EH (cell line): ENCODE measurements at places on chromosomes 6 and 20.

DNA sequence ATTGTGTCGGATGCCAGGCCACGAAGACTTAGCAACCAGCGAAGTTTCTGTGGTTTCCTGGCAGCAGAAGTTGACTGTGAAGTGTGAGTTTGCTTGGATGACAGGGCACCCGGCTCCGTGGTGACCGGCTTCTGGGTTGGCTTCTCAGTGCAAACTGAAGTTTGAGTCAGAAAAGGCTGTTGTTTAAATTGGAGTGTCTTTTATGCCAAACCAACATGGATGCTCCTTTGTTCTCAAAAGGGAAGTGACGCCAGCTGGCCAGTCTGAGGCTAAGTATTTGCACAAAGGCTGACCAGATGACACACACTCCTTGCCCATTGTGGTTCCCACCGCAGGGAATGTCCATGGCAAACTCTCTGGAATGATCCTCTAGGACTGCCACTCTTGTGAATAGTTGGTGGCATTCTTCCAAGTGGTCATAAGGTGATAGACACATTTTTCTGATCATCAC, 164.8 kb upstream of the QKI start:
- no peak for DNase-seq

DNA sequence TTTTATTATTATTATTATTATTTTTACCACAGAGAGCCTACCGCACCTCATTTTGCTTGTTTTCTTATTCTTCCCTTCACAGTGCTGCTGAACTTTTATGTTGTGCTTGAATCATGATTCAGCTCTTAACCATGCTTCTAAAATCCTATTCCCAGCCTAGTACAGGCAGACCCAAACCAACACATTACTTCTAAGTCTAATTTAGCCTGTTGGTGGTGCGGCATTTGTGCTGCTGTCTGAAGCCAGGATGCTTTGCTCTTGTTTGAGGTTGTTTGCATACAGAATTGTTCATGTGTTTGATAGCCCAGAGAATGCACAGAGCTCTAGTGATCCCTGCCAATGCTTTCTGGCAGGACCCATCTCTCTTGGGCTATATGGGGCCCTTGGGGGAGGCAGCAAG, 213.5 kb upstream of the KCNG1 start:
- peak; percentile 27 for DNase-seq

GRCh38 chr6:69349771-69350170, 447.0 kb downstream of the LMBRD1 start:
- no peak for DNase-seq

- peak; percentile 94 for DNase-seq
Observed at GRCh38 chr6:167855825-167856425, 29.2 kb downstream of the AFDN start.

GRCh38 chr6:108549741-108550140, 11.0 kb upstream of the FOXO3 start:
- no peak for DNase-seq

- DNase-seq: no peak
Observed at GRCh38 chr20:34199183-34199582, 42.0 kb upstream of the ASIP start.

DNA sequence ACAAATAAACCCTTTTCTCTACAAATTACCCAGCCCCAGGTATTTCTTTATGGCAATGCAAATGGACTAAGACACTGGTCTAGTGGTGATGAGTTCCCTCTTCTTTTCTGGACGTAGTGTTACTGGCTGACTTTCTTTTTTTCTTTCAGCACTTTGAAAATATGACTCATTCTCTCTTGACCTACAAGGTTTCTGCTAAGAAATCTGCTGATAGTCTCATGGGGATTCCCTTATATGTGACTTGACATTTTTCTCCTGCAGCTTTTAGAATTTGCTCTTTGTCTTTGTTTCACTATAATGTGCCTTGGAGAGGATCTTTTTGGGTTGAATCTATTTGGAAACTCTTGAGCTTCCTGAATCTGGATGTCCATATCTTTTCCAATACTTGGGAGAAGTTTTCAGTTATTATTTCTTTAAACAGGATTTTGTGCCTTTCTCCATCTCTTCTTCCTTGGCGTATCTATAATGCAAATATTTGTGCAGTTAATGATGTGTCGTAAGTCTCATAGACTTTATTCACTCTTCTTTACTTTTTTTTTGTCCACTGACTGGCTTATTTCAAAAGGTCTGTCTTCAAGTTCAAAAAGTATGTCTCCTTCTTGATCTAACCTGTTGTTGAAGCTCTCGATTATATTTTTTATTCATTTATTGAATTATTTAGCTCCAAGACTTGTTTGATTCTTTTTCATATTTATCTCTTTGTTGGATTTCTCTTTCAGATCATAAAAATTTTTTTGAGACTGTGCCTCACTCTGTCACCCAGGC, 42.2 kb upstream of the TPD52L1 start:
- no peak for DNase-seq

- no peak for DNase-seq
Observed at GRCh38 chr6:149691201-149691600, 26.7 kb downstream of the LATS1 start.

DNA sequence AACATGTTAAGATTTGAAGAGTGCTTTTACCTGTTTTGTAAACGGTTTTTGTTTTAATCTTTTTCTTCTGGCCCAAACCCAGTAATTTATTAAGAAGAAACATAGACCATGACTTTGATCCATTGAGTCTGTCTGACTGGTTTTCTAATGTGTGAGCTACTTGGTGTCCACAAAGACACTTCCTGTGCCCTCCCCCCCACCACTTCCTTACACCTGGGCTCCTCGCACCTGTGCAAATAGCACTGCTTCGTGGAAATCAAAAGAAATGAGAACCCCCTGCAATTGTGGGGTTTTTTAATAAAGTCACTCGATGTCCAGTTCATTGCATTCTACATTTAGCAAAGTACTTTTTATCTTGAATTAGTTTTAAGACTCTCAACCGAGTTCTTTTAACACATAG, 65.5 kb downstream of the SMOC2 start:
- DNase-seq: no peak

DNA sequence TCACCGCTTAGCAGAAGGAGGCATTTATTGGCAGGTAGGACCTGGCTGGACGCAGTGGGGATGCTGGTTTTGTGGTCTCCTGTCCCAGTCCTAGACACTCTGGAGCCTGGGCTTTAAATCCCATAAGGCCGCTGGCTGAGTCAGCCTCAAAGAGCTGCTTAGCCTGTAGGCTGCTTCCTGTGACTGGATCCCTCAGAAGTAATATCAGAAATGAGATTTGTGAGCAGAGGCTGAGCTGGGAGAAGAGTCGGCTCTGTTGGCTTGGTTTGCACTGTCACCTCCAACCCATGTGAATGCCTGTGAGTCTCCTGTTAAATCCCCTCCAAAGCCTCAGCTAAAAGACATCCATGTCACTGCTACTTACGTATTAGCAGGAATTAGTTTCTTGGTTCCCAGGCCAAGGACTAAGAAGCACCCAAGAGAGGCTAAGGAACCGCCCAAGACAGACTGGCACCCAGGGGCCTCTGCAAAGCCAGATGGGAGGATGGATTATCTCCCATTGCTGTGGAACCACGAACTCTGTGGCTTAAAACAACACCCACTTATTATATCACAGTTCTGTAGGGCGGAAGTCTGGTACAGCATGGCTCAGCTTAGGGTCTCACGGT, 289.4 kb downstream of the CDC5L start:
- no peak for DNase-seq

DNA sequence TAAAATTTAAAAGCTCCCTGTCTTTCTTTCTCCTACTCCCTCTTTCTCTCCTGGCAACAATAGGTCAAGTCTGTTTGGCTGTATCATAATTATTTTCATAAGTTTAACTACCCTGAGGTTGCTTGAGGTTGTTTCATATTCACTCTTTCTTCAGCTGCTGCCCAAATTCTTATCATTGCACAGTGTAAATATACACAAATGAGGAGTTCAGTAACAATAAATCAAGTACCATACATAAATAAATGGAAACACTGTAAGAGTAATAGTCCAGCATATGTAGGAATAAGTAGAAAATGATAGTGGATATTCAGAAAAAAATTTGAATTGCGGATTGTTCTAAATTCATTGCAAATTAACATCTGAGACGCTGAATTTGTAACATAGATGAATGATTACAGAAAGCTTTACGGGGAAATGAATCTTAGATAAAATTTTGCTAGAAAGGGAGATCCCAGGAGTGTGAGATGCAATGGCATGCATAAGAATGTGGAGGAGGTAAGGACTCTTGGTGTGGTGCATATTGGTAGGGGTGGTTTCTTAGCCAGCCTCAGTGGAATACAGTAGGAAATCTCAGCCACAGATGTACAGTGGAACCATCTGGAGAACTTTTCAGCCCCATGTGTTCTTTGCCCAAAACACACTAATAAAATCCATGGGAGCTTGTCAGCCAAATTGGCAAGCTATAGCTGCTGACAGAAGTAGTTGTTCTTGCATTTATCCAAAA, 480.7 kb downstream of the HTR1B start:
- no peak for DNase-seq

GRCh38 chr6:163485388-163485851, 70.9 kb downstream of the QKI start:
- DNase-seq: peak; percentile 32

GRCh38 chr6:41077536-41077935, 4.8 kb downstream of the NFYA start:
- no peak for DNase-seq

GRCh38 chr20:37229357-37229756, 32.3 kb downstream of the GHRH start:
- no peak for DNase-seq

DNA sequence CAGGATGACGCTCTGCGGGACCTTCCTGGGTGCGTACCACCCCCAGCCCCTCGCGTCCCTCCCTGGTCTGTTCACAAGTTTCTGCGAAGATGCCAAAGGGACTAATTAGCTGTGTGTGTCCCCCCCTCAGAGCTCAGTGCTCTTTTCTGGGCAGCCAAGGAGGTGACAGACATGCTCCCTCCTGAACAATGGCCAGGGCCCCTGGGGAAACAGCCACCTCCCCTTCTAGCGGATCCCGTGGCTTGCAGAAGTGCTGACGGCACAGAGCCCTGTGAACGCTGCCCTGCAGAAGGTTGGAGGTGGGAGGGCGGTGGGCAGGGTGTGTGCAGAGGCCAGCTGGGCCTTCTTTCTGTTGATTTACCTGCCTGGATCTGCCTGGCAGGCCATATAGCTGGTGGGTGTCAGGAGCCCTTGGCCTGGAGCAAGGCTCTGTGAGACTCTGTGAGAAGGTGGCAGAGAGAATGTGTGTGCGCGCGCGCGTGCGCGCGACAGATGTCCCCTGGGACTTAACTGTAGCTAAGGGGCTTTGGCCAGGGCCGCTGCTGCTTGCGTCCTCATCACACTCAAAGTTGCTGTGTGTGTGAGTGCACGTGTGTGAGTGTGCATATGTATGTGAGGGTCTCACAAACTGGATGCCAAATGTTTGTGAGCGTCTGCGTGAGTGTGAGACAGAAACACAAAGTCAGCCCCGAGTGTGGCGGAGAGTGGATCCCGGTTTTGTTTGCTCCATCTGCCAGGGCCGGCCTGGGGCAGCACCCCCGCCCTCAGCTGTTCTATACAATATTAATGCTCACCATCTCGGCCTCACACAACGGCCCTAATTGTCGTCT, 3.5 kb upstream of the MYT1 start:
- no peak for DNase-seq

DNA sequence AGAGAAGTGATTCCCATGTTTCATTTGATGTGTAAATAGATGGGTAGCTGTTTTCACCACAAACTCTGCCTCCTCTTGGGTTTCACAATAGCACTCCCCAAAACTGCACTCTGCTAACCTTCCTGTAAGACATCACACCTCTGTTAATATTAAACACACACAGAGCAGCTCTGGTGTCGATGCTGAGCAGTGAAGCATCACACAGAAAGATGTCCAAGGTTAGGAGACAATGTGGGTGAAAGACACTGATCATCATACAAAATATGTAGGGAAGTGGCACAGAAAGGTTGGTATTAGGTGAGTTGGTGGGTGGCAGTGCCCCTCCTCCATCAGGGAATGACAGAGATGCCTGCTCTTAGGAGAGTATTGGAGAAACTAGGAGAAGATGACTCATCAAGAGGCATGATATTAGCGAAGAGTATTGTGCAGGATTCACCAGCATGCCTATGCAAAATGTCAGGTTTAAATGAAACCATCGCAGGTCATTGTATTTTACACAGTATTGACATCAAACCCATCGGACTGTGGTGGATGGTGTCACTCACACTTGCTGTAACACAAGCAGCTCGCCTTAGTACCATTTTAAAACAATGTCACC, 199.7 kb downstream of the TBXT start:
- no peak for DNase-seq

DNA sequence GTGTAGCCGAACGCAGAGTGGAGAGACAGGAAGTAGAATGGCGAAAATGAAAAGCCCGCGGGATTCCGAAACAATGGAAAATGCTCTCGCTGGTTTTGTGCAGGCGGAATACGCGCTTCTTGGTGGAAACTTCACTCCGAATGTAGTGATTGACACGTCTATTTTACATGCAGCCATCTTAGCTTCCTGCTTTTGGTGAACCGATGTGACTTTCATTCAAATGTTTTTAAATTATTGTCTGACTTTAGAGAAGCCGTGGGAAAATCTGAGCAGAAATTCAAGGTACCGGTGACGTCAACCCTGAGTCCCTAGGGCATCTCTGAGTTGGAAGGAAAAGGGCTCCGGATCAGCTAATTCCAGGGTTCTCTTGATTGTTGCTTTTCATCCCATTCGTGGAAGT, 11.4 kb downstream of the GPX5 start:
- no peak for DNase-seq

DNA sequence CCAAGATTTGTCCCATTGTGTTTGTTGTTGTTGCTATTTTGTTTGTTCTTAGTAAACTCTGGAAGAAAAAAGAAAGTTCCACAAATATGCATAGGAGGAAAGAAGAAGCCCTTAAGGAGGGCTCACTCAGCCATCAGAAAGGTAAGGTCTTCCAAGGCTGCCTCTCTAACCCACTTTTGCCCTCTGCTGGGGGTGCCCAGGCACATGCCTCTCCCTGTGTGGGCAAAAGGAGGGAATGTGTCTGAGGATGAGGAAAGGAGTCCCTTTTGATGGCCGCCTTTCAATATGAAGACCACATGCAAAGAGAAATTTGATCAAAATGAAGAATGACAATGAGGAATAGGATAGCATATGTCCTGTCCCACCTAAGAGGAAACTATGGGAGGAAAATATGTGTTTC, 248.2 kb upstream of the POU3F2 start:
- DNase-seq: no peak

DNA sequence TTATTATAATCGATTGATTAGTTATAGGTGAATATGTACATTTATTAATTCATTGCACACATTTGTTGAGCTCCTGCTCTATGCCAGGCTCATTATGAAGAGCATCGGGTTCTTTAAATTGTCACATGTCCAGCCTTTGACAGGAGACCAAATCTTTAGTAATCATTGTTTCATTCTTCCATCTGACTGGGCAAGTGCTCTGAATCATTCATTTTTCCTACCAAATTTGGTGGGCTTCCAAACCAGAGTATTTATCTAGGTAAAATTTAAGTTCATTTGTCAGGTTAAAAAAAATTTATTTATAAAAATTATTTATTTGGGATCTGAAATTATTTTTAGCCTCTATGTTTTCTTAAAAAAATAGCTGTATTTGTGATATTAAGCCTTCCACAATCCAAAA, 404.9 kb upstream of the MMS22L start:
- no peak for DNase-seq

- DNase-seq: peak; percentile 76
Observed at GRCh38 chr6:44049163-44049988, 77.9 kb downstream of the MRPL14 start.

- peak; percentile 68 for DNase-seq
Observed at GRCh38 chr6:39362487-39362865, 40.0 kb upstream of the KCNK16 start.

GRCh38 chr20:50115591-50116367, 2.8 kb upstream of the UBE2V1 start:
- peak; percentile 97 for DNase-seq

GRCh38 chr6:133341607-133342158, 100.5 kb downstream of the EYA4 start:
- peak; percentile 61 for DNase-seq
